Activated CD4-positive, alpha-beta memory T cell treated with anti-CD3 and anti-CD28 coated beads, Interleukin-2, amount 10 ng/mL, durations not matched to agents 7 days and 5 days (primary cell): ENCODE measurements at places on chromosomes 13 and 19. TPM values are rescaled to one million over a fixed set of nuclear protein-coding genes. Genes with fewer than 3 reads are reported as not detected.
A peak's percentile ranks its signal among the peaks of the same experiment; 100 is the strongest.

DNA sequence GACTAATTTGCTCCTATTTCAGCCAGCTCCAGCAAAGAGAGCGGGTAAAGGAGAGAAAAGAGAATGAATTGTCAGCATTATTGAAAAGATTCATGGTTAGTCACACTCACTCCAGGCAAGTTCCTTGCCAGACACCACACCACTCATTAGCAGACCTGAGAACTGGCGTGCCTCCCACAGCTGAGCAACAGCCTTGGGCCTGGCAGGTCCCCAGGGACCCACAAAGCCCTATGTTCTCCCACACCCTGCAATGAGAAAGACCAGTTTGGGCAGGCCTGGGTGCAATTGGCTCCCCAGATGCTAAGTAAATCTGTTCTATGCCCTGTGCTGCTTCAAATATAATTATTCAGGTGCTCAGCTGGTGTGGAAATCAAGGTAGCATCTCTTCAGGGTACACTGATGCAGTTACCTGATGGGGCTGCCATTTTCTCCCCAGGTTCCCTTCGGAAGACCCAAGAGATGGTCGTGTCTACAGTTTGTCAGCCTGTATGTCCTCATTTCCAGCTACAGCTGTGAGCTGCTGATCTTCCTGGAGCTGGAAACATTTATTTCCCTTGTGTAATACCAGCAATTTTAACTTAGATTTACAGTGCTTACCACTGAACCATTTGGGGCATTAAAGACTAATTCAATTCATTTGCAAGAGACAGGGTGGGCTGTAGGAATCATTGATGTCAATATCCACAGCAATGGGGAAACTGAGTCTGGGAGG, 405.0 kb downstream of the COG6 start:
- no peaks in the 10 kb centered on the region for H3K27me3 ChIP-seq
- H3K27ac ChIP-seq: no peak overlapping the region
- no peak overlapping the region for H3K4me3 ChIP-seq
- DNase-seq: peak; percentile 24

- H3K4me3 ChIP-seq: peak overlapping the region; percentile 98
- no peaks in the 10 kb centered on the region for H3K27me3 ChIP-seq
- no peak for DNase-seq
- peaks cover 53% of the 10 kb centered on the region for H3K4me1 ChIP-seq
Observed at GRCh38 chr19:18279266-18279515, 2.2 kb downstream of the JUND start.

GRCh38 chr19:35509861-35510625, 3.4 kb downstream of the DMKN start:
- DNase-seq: peak; percentile 70
- H3K4me1 ChIP-seq: peaks cover 17% of the 10 kb centered on the region
- no peaks in the 10 kb centered on the region for H3K36me3 ChIP-seq
- peaks cover 67% of the 10 kb centered on the region for H3K27me3 ChIP-seq
- no peak overlapping the region for H3K27ac ChIP-seq

DNA sequence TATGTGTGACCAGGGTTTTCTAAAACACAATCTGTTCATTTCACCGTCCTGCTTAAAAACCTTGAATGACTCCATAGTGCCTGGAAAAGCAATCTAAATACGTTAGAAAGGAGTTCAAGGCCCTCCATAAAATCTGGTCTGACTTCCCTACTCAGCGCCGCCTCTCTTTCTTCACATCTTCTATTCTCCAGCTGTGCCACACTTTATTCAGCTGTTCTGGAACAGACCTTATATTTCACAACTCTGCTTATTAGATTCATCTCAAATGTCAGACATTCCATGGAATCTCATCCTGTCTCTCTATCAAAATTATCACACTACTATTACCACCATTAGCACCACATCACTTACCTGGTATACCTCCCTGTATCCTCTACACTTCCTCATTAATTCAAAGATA, 19.8 kb upstream of the SPART start:
- H3K36me3 ChIP-seq: no peaks in the 10 kb centered on the region
- H3K27me3 ChIP-seq: no peaks in the 10 kb centered on the region
- no peaks in the 10 kb centered on the region for H3K4me1 ChIP-seq
- no peak for DNase-seq
- H3K27ac ChIP-seq: no peak overlapping the region

- no peak overlapping the region for H3K4me3 ChIP-seq
- H3K27me3 ChIP-seq: peaks cover 2% of the 10 kb centered on the region
- H3K4me1 ChIP-seq: no peaks in the 10 kb centered on the region
Observed at GRCh38 chr19:47801270-47801669, 3.1 kb downstream of the TPRX1 start.

- DNase-seq: peak; percentile 66
- H3K27me3 ChIP-seq: no peaks in the 10 kb centered on the region
- H3K4me1 ChIP-seq: peaks cover 17% of the 10 kb centered on the region
- peaks cover 20% of the 10 kb centered on the region for H3K36me3 ChIP-seq
- H3K4me3 ChIP-seq: no peak overlapping the region
Observed at GRCh38 chr19:56309511-56310185, 5.0 kb downstream of the ZSCAN5A start.

- H3K36me3 ChIP-seq: no peaks in the 10 kb centered on the region
- H3K4me1 ChIP-seq: no peaks in the 10 kb centered on the region
- DNase-seq: no peak
Observed at GRCh38 chr13:65911546-65912193, 1318.5 kb downstream of the PCDH9 start.

Gene CAPS
- total RNA-seq: 11.8 TPM

Gene PABPC3
- 0.88 TPM for total RNA-seq

Gene ZNF100
- 18.9 TPM for total RNA-seq
